ENCODE measurements at places on chromosomes 1 and 21.

- no peak for DNase-seq
Measured at GRCh38 chr1:93758842-93759515, 77.3 kb upstream of the BCAR3 start.

DNA sequence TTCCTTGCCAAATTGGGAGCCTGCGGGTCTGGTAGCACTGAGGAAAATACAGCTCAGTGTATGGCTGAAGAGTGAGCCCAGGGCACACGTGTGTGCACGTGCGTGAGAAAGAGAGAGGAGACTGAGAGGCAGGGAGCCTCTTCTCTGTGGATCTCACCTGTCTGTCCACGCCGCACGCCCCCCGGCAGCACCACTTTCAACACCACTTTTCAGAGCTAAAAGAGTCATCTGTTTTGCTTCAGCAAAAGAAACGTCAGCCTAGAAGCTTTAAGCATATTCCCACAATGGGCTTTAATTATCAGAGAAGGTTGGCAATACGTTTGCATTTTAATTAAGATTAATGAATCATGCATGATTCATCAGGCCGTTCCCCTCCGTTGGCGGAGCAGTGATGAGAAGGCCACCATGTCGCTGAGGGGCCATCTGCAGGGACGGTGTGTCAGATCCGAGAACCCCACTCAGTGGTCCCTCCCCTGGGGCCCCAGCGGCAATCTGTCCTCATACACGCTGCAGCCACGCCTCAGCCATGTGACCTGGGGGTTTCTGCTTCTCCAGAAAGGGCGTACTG lies 56.8 kb downstream of the SIK1 start:
- DNase-seq = no peak

DNA sequence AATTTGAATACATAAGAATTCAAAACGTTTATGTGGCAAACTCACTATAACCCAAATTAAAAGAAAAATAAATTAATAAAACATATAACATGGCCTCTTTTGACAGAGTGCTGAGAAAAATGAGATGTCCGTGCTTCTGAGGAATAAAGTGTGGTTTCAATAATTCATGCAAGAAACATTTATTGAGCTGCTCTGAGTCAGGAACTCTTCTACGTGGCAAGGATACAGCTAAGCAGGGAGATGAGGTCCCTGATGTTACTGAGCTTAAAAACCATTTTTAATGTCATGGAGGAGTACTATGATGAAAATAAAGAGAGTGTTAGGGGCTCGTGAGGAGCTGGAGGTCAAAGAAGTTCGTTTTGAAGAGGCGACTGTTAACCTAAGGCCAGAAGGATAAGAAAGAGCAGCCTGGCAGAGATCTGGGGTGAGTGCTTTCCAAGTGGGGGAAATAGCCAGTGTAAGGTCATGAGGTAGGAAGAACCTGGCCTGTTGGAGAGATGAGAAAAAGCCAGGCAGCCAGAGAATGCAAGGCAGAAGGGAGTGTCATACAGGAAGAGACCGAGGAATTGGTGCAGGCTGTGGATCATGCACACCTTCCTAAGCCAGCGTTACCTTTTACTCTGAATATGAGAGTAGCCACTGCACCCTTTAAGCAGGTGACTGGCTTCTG lies 182.2 kb upstream of the DUSP10 start:
- no peak for DNase-seq

DNA sequence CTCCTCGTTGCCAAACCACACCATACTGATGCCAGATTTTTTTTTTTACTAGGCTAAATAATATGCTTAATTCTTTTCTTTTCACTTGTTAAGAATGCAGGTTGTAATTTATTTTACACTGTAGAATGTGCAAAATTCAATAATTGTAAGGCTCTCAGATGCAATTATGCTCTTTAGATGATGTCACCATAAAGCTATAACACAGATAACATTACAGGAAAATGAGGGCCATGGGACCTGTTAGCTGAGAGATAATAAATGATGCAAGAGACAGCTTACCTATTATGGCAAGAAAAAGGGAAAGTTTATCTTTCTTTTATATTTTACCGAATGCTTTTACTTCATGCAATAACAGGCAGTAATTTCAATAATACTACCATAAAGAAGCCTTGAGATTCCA lies 35.4 kb downstream of the CHRM3 start:
- no peak for DNase-seq

DNA sequence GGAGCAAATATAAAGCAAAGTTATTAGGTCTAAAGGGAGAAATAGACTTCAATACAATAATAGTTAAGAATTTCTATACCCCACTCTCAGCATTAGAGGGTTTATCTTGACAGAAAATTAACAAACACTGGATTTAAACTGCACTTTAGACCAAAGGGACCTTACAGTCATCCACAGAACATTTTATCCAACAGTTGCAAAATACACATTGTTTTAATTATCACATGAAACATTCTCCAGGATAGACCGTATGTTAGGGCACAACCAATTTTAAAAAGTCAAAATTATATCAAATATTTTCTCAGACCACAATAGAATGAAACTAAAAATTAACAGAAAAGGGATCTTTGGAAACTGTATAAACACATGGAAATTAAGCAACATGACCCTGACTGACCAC lies 384.5 kb upstream of the C1orf87 start:
- DNase-seq = no peak

- DNase-seq = no peak
Measured at GRCh38 chr1:55593298-55593697, 378.1 kb upstream of the USP24 start.

GRCh38 chr1:44594871-44595735 lies 79.2 kb downstream of the TMEM53 start:
- peak; percentile 55 for DNase-seq

DNA sequence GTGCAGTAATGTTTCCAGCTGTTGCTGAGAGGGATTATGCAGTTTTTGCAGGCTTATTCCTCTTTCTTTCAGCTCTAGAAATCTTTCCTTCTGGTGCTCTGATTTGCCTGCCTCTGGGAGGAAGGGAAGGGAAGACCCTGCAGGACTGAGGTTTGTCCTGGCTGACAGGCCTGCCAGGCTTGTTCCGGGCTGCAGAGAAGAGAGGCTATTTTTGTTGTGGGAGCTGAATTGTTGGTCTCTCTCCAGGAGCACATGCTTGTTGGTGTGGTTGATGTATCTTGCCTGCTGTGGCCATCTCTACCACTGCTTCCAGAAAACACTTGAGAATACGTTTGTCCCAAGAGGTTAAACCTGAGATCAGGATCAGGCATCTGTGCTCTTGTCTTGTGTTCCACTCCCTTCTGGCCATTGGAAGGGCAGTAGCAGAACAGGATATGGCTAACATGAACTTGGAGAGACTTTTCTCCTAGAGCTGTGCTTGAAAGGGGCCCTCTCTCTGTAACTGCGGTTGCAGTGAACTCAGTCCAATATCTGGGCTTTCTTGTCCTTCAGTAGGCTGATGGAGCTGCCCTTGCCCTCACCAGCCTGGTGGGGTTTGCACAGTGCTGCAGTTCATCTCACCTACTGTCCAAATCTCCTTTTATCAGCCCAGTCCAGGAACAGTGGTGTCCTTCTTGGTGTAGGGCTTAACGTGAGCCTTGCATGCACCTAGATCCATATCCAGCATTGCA lies 21.5 kb upstream of the SLC25A34 start:
- DNase-seq = no peak

GRCh38 chr1:163307479-163308171 lies 14.1 kb upstream of the NUF2 start:
- no peak for DNase-seq

GRCh38 chr1:192632641-192633532 lies 3.1 kb upstream of the RGS13 start:
- no peak for DNase-seq
